Stimulated activated CD4-positive, alpha-beta T cell treated with anti-CD3 and anti-CD28 coated beads, Interleukin-15, amount 100 ng/mL, for 48 hours (primary cell): ENCODE measurements at places on chromosomes 13 and 19.

GRCh38 chr13:105184201-105184600 lies 1351.3 kb downstream of the EFNB2 start:
- DNase-seq, result no peak

DNA sequence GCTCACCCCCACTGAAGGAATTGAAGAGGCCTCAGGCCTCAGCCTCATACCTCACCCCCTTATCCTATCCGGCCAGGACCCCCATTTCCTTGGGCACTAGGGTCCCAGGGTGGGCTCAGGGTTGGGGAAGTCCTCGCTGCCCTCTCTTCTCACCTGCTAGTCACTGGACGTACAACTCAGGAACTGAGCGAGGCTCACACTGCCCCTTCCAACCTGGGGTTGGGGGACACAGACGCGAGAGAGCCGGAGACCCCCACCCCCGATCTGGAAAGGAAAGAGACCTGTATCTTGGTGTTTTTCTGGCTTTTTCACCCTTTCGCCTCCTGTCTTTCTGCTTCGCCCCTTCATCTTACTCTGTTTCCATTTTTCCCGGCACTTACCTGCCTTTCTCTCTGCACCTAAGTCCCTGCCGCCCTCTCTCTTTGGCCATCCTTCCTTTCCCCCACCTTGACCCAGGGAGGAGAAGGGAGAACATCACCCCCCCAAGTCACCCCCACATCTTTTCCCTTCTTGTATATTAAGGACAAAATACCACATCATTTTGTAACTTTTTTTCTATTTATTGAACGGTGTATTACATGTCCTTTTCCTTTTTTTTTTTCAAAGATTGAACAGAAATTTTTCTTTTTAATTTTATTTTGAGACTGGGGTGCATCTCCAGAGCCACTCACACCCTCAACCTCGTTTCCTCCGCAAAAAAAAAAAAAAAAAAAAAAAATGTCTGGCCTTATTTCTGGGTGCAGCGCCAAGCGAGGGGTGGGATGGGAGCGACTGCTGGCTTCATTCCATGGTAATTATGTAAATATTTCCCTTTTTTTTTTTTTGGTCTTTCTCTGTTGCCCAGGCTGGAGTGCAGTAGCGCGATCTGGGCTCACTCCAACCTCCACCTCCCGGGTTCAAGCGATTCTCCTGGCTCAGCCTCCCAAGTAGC lies 36.6 kb downstream of the ZSWIM4 start:
- DNase-seq, result no peak

DNA sequence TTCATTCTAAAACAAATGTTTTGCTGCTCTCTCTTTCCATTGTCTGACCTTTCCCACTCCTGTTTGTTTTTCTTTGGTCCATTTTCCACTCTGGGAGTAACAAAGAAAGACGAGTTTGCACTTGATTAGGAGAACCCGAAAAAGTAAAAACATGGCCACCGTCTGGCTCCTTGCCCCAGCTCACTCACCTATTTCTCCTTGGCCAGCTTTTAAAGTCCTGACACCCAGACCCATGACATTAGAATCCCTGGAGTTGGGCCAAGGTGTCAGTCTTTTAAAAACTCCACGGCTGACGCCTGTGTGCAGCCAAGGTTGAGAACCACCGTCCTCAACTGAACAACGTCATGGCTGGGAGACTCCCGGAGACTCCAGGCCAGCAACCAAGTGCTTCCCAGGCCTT lies 63.6 kb upstream of the FLT1 start:
- no peak for DNase-seq

DNA sequence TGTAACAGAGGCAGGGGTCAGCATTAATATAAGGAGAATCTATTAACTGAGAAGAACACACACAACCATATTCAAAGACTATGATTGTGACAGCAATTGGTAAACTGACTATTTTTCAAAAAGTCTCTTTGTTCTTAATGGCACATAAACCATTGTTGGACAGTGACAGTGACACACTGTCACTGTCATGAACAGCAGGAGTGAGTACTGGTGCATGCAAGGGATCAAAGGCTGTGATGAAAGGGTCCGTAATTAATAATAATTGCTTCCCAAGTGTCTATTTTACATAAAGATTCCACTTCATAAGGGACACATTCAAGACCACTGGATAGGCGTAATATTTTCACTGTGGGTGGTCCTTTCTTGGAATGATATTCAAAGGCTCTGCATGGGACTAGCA lies 50.7 kb downstream of the LHFPL6 start:
- DNase-seq, result no peak

DNA sequence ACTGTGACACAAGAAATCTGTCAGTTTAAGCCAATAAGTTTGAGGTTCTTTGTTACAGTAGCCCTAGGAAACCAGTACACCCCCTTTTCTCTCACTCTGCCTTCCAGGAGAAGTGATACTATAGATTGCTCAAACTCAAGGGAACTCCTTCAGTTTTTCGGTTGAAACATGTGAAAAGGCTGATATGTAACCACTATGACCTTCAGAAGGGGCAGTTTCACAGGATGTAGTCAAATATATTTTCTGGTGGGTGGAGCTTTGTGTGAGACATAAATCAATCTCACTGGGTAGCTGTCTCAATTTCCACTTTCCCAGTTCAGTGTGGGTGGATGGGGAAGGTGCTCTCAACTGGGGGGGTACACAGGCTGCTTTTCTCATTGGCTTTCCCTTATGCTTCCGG lies 41.7 kb downstream of the HTR2A start:
- DNase-seq, result no peak

DNA sequence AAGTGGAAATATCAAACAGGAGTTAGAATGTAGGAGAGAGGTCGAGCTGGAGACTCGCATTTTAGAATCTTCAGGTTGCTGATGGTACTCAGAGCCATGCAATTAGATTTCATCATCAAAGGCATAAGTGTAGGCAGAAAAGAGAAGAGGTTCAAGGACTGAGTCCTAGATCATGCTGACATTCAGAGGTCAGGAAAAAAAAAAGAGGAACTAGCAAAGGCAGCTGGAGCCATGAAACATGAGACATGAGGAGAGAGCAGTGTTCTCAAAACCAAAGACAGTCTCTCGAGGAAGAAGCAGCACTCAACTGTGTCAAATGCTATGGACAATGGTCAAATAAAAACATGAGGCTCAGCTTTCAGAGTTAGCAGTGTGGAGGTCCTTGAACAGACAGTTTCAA lies 12.4 kb upstream of the TPP2 start:
- no peak for DNase-seq

- no peak for DNase-seq
These were observed 2.4 kb downstream of the IRF2BP1 start for GRCh38 chr19:45883586-45883880.

GRCh38 chr13:75353781-75354193 lies 128.2 kb downstream of the TBC1D4 start:
- DNase-seq, result no peak
